Hypothalamus (tissue), 51 donors: ENCODE measurements at places on chromosomes 4 and X.

DNA sequence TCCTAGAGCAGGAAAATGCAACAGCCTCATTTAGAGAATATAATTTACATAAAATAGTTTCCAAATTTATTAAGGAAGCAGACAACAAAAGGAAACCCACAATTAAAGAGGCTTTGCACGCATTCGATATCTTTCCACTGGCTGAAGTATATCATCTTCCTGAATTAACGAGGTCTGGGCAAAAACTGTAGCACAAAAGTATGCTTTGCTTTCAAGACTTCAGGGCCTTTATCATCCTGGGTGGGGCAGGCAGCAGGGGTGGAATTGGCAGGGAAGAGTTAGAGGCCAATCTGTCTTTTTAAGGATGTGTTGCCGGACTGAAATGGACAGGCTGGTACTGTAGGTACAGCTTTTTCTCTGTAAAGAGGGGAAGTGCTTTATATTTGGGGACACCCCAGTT lies 17.0 kb upstream of the STX18 start:
- no peak for DNase-seq

DNA sequence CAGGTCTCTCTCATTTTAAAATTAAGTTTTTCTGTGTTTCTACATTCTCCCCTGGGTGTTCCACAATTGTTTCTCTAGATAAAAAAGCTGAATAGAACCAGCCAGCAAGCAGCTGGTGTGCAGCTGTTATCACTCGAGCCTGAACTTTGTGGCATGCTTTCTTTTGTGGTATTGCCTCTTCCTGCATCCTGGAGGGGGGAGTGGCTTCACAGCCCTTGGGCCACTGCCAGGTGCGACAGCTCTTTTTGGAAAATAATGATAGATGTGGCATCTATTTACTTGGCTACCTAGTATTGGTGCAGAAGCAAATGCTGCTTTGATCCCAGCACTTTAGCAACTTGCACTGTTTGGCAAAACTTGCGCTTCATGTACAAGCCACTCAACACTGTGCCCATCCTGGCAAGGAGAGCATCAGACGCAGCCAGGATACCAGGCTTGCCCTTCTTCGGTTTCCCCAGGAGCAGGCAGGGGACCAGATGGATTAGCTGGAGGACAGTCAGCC lies 69.4 kb downstream of the HMGB2 start:
- no peak for DNase-seq

- DNase-seq, result no peak
These were observed 247.6 kb downstream of the DCLK2 start for GRCh38 chr4:150325872-150326271.

DNA sequence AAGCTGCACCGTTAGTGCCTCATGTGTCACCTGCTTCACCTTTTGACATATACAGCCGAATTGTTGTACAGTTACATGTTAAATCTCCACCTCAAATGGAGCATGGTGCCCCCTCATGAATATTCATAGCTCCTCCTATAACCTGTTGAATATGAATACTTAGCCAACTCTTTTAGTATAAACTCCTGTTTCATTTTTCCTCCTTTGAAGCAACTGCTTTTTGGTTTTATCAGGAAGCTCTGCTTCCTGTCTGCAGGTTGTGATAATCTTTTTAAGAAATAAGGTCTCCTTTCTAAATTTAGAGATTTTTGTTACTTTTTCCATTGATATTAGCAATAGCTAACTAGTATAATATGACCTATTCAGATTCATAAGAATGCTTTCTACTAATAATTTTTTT lies 1429.2 kb upstream of the AGA start:
- no peak for DNase-seq

GRCh38 chr4:167248271-167248670 lies 14.0 kb upstream of the SPOCK3 start:
- DNase-seq, result no peak

GRCh38 chr4:147367891-147368290 lies 113.0 kb upstream of the EDNRA start:
- DNase-seq, result no peak
